Stimulated activated CD4-positive, alpha-beta T cell treated with anti-CD3 and anti-CD28 coated beads, Interleukin-2, amount 100 ng/mL, for 24 hours (primary cell): ENCODE measurements at places on chromosomes 11 and 22.

- DNase-seq = no peak
Observed at GRCh38 chr22:29260031-29260560, 7.7 kb downstream of the RHBDD3 start.

DNA sequence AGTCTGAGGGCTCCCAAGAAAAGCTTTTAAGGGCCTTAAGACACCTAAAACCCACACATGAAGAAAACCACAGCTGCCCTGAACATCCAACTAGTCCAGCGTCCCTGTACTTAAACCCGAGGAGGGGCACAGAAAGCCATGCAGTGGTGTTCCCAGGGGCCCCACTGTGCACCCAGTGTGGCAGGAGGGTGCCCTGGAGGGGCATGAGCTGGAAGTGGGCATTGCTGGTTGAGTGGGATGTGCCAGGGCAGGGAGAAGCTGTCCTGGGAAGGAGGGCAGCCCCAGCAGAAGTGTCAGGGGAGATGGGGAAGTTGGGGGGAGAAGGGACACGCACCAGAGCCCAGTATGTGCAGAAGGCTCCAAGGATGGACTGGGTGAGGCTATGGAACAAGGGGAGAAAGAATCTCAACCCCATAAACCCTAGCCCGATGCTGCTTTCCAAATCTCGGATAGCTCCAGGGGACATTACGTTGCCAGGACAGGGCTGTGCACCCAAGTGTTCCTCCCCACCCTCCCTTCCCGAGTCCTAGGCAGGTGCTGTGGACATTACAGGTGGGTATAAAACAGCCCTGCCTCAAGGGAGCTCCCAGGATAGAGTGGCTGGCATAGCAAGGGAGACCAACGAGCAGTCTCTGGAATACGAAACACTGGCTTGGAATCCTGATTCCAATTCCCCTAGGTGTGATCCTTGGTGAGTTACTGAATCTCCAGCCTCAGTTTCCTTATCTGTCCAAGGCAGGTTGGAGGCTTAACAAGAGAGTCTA is 44.2 kb downstream of the SHANK2 start:
- DNase-seq = no peak

DNA sequence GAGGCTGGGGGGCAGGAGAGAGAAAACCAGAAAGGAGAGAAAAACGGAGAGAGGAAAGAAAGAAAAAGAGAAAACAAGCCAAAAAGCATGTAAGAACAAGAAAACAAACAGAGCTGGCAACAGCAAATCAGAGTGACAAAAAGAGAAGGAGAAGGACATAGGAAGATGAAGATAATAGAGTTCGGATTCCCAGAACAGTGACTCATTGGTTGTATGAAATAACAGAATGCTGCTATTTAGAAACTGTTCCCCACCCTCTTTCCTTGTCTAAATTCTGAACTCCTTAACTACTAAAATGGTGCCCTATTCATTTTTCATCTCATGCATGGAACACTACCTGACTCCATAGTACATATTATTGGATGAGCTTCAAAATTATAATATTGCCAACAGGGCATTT is 317.4 kb downstream of the C11orf87 start:
- DNase-seq = no peak

- no peak for DNase-seq
Observed at GRCh38 chr11:9826390-9826789, 162.5 kb downstream of the SWAP70 start.

- no peak for DNase-seq
Observed at GRCh38 chr11:93984196-93984567, 37.0 kb upstream of the HEPHL1 start.

DNA sequence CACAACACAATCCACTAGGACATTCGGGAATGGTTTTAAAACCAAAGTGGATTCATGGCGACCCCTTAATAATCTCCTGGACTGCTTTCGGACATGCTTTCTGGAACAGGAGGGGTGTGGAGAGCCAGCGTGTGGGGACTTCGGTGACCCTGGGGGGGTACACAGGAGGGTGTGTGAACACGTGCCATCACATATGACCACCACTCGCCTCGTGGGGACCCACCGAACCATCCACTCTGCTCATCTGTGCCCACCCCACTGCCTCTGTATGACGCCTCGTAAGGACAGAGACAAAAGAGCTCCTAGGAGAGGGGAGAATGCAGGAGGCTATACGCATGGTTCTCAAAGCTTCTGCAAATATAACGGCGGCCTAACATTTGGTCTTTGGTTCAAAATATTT is 8.9 kb downstream of the LTO1 start:
- no peak for DNase-seq

DNA sequence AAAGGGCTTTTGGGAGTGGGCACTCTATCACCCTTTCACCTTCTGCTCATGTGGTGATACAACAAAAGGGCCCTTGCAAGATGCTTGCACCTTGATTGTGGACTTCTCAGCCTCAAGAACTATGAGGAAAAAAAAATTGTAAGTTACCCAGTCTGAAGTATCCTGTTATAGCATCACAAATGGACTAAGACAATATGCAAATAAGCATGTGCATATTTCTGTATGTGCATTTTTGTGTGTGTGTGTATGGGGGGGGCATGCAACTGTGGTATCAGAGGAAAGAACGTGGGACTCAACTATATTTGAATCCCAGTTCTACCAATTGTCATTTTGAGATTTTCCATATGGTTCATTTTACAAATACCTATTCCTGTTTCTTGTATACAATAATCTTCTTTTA is 10.9 kb downstream of the JRKL start:
- DNase-seq = no peak

GRCh38 chr11:69131644-69132300 is 24.0 kb upstream of the SMIM38 start:
- no peak for DNase-seq

GRCh38 chr11:115678942-115679341 is 174.7 kb upstream of the CADM1 start:
- DNase-seq = no peak

DNA sequence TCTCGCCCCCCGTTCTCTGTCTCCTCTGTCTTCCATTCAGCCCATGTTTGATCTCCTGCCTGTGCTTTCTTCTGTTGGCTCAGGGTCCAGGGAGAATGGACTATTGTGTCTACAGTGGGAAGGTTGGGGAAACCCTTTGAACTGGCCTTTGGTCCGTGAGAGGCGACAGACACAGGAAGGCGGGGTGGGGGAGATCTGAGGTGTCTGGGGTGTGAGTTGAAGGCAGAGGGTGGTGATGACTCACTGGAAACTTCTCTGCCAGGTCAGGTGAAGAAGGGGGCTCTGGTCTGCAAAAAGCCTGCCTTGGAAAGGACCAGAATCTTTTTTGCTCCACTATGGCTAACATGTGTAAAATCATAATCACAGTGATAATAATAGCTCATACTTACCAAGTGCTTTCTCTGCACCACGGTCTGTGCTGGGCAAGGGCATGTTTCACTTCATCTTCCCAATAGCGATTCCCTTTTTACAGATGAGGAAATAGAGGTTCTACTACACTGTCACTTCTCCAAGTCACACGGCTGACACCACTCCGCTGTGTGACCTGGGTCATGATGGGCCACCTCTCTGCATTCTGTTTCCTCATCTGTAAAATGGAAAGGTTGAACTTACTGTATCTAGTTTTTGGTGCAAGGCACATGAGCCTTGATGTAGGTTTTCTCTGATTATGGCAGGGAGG is 99.8 kb upstream of the ALX4 start:
- DNase-seq = no peak

DNA sequence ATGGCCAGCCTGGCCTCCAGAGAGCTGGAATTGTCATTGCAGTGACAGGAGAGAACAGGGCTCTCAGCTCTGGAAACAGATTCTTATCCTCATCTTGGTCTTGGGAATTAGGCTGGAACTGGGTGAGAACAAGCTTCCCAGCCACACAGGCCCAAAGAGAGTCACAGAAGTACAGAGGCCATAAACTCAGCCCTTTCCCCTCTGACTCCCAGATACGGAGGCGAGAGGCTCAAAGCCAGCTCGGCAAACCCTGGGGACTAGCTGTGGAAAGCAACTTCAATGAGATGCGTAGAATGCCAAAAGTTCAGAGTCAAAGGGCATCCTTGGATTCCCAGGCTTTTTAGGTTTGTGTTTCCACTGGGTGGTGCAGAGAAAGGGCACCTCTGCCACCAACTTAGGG is 14.3 kb upstream of the ABCC8 start:
- DNase-seq = no peak

DNA sequence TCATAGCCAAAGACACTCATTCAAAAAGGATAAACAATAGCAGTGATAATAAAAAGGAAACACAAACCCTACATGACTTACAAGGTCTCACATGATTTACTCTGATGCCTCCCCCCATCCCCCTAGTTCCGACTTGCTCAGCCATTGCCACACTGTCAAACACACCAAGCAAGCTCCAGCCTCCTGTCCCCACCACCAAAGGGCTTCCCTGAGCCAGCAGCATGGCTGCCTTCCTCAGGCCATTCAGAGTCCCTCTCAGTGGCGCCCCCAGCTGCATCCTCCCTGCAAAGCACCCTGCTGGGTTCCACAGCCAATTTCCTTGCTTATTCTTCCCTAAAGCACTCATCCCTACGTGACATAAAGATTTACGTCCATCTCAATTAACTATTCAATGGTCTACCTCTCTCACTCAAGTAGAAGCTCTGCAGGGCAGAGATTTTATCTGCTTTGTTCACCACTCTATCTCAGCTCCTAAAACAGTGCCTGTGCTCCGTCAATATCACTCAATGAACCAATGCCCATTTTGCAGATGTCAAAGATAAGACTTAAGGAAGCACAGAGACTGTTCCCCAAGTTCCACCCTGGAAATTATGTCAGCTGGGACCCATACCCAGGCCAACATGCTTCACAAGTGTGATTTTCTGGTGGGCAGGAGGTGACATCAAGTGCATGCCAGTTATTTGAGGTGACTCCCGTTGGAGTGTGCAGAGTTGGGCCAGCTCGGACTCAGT is 106.9 kb downstream of the SYN3 start:
- no peak for DNase-seq
